Bone marrow (tissue), 2 donors: ENCODE measurements at places on chromosomes 2 and 18.

DNA sequence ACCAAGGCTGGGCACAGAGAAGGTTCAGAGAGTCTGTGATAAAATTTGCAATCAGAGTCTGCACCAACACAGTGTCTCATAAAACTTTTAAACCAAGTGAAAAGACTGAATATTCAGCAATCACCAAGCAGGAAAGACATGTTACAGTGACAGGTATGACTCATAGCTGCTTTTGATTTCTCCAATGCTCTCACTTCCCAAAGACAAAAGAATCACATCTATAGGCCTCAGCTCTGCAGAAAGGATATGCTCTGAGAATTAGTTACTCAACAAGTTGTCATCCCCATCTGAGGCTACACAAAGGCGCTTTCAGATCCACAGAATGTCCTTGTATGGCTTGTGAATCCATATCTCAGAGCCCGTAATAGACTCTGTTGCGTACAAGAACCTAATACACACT is 92.5 kb downstream of the KCNF1 start:
- DNase-seq, result no peak

GRCh38 chr2:29123617-29124349 is 8.6 kb downstream of the CLIP4 start:
- DNase-seq, result no peak

DNA sequence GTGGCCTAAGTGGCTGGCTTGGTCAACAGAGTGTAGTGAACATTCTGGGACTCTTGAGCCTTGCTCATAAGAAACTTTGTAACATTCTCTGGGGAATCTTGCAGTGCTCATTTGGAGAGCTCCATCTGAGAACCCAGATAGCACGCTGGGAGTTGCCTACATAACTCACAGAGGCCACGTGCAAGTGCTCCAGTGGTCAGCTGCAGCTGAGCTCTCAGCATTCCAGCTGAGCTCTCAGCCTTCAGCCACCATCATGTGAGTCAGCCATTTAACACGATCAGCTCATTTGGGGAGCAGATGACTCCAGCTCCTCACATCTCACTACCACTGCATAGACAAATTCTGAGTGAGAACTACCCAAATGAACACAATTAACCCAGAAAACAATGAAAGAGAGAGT is 25.5 kb upstream of the CTNNA2 start:
- no peak for DNase-seq

GRCh38 chr2:86223140-86223926 is 24.1 kb downstream of the MRPL35 start:
- DNase-seq, result no peak

- DNase-seq, result no peak
These were observed 361.2 kb upstream of the HNRNPA3 start for GRCh38 chr2:176851200-176851888.
